ENCODE measurements at places on chromosomes 11 and 22.

GRCh38 chr22:19051381-19052072 is 70.7 kb downstream of the DGCR2 start:
- DNase-seq: no peak

DNA sequence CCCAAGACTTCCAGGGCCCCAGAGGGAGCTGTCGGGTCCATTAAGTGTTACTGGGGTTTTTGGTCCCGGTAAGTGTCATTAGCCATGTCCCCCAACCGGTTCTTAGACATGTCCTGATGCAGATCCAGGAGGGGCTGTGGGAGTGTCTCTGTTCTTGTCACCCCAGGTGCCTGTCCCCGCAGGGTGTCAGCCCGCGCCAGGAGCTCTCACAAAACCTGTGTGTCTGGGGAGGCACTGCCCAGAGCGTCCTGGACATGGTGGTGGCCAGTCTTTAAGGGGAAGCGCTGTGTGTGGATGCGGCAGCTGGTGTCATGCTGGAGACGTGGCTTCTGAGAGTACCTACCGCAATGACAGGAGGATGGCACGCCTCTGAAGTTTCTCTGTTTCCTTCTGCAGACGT is 12.5 kb upstream of the PARVG start:
- DNase-seq: no peak

- DNase-seq: no peak
These were observed 38.4 kb upstream of the CLMP start for GRCh38 chr11:123233280-123233974.

DNA sequence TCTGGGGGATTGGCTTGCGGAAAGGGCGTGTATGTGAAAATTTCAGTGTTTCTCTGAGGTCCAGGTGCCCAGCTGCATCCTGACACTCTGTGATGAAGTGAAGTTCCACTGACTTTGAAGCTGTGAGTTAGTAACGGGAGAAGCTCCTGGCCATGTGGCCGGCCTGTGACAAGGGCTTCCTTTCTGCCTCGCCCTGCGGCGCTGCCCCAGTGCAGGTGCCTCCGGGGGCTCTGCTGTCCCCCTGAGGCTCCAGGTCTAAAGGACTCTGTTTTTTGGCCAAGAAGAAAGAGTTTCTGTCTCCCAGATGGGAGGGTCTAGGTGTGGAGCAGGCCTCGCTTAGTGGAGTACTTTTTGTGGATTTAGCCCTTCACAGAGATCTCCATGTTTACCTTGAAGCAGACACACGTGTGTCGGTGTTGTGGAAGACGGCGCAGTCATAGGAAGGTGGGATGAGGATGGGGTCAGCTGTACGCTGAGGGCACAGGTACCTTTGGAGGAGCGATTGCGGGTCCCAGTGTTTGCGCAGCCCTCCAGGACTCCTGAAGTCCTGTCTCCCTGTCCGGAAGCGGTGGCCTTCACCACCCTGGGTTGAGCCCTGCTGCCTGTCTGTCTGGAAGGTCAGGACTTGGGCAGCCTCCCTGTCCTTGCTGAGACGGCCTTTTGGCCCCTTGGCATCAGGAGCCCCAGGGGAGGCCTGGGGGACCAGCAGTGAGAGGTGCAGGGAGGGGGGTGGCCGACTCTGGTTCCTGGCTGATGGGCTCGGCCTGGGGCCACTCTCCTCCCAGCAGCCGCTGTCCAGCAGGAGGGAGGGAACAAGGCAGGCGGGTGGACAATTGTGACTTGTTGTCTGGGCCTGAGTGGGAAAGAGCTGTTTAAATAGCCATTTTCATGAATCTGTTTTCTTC is 1249.3 kb downstream of the BRD1 start:
- no peak for DNase-seq

- DNase-seq: no peak
These were observed 510.5 kb upstream of the CCDC179 start for GRCh38 chr11:23370580-23371275.

DNA sequence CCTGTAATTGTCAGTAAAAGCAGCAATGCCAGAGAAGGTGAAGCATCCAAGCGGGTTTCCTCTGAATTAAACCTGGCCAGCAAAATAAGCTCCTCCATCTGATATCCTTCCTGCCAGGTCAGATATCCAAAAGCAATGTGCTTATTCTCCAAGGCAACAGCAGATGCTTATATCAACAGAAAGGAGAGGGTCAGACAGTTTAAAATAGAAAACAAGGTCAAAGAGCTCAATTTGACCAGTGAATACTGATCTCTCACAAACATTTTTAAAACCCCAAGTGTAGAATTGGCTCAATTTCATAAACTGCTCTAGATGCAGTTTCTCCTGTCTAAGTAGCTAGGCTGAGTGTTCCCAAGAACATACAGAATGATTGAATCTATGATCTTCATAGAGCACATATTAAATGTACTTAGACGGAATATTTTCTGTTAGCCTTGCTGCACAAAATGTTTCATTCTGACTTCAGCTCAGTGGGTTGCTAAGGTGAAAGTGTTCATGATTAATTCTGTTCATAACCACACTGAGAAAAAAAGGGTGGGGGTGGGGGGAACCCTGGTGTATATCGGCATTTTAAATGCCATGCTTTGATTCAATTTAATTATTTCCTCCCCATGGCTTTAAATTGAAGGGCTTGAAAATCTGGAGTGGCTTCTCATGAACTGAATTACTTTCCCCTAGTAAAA is 174.2 kb upstream of the ARHGAP20 start:
- DNase-seq: no peak

DNA sequence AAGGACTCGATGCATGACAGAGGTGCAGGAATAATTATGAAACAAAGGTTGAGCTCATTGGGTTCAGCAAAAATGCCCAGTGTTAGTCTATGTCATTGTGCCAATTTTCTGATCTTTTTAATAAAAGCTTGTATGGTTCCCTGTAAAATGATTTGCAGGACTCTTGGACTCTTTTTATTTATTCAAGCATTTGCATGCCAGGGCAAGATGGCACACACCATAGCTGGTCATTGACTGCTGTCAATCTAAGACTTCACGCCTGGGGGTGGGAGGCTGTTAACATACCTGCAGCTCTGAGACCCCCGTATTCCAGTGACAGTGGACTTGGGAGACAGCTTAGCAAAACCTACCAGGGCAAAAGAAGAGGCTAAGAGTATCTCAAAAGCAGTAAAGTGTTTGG is 32.0 kb upstream of the ANO1 start:
- DNase-seq: no peak

- no peak for DNase-seq
These were observed 10.8 kb upstream of the PDGFB start for GRCh38 chr22:39255449-39256185.

DNA sequence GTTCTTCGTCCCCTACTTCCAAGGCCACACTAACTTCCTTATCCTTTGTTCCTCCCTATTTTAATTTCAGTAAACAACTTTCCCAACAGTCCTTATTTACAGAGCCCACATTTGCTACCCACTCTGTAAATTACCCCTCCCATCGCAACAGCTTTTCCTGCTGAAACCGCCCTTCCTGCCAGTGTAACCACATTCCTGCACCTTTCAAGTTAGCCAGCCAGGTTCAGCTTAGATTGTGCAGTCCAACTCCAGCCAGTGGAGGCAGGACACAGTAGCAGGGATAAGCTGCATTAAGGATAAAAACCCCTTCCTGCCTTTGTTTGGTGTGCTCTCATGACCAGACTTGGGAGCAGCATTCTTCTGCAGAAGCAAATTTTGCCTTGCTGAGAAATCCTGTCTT is 768.3 kb upstream of the ARHGAP42 start:
- DNase-seq: no peak

DNA sequence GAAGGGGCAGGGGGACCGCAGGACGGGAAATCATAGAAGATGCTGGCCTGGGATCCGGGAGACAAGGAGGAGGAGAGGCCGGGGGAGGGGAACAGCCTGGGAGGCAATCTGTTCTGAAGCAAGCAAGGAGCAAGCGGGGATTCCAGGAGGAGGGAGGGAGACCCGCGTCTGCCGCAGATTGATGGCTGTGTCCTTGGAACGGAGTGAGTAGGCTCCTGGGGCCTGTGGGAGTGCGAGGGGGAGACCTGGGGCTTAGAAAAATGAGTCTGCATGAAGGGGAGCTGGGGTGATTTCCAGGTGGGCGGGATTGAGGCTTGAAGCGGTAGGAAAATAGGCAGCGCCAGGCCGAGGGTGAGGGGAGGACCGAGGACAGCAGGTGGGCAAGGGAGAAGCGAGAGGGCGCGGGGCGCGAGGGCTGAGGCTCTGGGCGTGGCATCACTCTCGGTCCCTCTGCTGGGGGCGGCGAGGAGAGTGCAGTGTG is 1.6 kb upstream of the LRRC55 start:
- DNase-seq: no peak

- DNase-seq: no peak
These were observed 6.6 kb upstream of the MS4A18 start for GRCh38 chr11:60717956-60718355.

DNA sequence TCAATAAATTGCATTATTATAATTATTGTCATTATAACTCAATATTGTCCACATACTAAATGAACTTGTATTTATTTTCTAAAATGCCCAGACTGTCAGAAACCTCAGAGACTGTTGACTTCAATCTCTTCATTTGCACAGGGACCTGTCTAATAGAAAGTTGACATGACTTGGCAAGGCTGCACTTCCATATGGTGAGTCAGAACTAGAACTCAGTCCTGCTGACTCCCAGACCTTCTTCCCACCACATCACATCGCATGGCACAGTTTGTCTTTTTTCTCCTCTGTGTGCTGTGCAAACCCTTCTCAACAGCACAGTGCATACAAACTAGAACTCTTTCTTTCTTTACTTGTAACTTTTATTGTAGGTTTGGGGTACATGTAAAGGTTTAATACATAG is 215.1 kb upstream of the BLID start:
- DNase-seq: no peak

DNA sequence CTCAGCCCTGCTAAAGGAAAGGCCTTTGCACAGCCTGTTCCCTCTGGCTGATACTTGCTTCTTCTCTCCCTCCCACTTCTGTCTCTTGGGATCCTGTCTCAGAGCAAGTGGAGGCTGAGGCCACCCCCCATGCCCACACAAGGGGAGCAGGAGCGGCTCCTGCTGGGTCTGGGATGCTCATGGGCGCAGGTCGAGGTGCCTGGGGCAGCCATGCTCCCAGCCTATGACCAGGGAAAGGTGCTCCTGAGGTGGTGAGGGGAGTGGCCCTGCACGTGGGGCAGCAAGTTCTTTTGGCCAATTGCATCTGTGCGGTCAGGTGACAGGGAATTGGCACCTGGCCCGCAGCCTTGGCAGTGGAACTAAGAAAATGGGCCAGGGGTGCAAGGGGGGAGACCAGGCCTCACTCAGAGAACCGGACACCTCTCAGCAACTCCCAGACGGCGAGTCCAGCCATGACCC is 1.5 kb downstream of the MAPK11 start:
- DNase-seq: no peak

GRCh38 chr11:104897891-104898684 is at the start of gene CASP12:
Gene CASP12, minus strand, starts transcription at chr11:104898460.
- DNase-seq: no peak

DNA sequence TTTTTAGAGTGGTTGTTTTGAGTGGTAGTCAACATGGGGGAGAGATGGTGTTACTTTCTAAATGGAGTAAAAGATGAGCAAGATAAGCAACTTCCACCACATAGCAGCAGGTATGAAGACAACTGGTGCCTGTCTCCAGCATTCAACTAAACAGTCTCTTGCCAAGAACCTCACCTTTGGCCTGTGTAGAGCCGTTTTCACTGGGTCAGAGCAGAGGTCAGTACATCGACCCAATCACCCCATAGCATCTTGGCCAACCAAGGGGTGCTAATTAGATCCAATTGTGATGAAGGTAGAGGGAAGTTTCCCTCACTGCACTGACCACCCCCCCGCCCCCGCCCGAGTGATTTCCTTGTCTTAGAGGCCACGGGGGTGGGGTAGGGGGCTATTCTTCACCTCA is 188.2 kb downstream of the BLID start:
- DNase-seq: no peak

DNA sequence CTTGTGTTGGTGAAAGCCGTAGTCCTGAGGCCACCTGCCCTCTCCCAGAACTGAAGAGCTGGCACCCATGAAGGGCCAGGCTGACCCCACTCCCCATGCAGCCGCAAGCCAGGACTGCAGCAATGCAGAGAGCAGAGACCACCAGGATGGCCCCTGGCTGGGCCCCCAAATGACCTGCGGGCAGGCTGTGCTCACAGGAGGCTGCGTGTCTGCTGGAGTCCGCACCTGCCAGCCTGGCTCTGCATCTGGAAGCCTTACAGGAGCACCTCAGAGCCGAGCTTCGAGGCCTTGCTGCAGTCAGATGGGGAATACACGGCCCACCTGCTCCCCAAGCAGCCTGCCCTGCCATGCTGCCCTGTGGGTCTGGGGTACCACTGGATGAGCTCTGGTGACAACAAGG is 1336.8 kb downstream of the TBC1D22A start:
- DNase-seq: no peak

- no peak for DNase-seq
These were observed 233.0 kb downstream of the FAM76B start for GRCh38 chr11:95556342-95557163.

DNA sequence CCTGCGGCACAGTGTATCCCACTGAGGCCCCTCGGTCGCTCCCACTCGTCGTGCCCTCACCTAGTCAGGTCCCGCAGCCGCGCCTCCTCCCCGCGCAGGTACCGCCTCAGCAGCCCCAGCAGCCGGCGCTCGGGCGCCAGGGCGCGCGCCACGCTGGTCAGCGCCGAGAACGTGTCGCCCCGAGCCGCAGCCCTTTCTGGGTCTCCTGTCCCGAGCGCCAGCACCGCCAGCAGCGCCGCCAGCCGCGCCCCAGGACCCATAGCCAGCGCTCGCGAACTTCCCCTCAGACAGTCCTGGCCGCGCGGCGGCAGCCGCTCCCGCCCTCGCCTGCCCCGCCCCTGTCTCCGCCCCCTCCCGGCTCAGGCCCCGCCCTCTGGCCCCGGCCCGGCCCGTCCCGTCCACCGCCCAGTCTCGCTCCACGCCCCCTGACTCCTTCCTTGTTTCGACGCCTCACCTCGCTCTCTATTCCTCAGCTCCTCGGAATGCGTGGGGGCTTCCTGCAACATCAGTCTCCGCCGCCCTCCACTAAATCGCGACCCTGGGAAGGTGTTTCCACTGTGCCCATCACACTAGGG is at the start of gene P4HA3:
P4HA3 (minus strand) TSS at position 289 of the 575 bp plus-strand sequence; CDS start at position 260, 29 bp downstream.
- DNase-seq: peak; percentile 41

- DNase-seq: no peak
These were observed 10.9 kb downstream of the ACO2 start for GRCh38 chr22:41479671-41480396.

DNA sequence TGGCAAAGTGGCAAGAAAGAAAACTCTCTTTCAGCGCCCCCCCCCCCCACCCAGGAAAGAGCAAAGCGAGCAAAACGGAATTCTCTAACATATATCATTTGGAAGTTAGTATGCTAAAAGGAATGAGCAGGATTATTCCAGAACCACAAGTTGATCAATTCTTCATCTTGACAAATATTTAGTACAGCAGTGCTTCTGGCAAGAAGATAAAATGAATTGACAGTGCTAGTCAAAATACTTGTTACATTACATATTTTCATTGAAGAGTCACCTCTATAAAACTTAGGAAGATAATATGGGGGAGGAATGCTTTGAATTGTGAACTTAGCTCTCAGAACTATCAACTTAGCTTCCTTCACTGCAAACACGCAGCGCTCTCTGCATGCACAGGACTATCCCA is 377.4 kb downstream of the DYNC2H1 start:
- no peak for DNase-seq

GRCh38 chr11:126561327-126561893 is 205.9 kb downstream of the ST3GAL4 start:
- DNase-seq: peak; percentile 60

All from LoVo (cell line).